ENCODE measurements at places on chromosomes 5 and 9. TPM values are rescaled to one million over a fixed set of nuclear protein-coding genes. Genes with fewer than 3 reads are reported as not detected.

The INSYN2B gene
- not detected for total RNA-seq

The PCDHA10 gene
- total RNA-seq, result not detected

The ANAPC2 gene
- 116 TPM for total RNA-seq

The PCDH12 gene
- total RNA-seq, result 0.15 TPM

The PTAR1 gene
- 70.6 TPM for total RNA-seq

The PCDHGC5 gene
- total RNA-seq, result not detected

The RGP1 gene
- 25.5 TPM for total RNA-seq

The BARHL1 gene
- not detected for total RNA-seq

The NR6A1 gene
- 0.08 TPM for total RNA-seq

The FCN2 gene
- total RNA-seq, result not detected

The HK3 gene
- 1.2 TPM for total RNA-seq

The ETF1 gene
- total RNA-seq, result 150 TPM

The PCDHGA6 gene
- total RNA-seq, result 0.10 TPM

DNA sequence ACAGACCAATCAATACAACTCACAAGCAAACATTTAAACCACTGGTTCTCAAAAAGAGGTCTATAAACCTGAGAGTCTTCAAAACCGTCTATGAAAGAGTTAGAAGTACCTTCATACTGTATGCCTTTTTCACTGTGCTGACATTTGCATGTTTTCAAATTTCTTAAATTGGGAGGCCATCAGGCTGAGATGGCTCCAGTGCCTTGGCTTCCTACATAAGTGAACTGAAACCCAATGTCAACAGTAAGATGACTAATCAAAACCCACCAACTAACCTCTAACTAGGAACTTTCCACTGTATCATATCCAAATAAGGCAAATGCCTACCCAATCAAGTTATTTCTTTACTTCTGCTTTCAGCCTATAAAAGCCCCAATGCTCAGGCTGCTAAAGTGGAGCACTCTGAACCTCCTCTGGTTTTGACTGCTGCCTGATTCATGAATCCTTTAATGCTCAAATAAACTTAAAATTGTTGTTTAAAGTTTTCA is 35.1 kb downstream of the FAM13B start:
- DNase-seq, result no peak

DNA sequence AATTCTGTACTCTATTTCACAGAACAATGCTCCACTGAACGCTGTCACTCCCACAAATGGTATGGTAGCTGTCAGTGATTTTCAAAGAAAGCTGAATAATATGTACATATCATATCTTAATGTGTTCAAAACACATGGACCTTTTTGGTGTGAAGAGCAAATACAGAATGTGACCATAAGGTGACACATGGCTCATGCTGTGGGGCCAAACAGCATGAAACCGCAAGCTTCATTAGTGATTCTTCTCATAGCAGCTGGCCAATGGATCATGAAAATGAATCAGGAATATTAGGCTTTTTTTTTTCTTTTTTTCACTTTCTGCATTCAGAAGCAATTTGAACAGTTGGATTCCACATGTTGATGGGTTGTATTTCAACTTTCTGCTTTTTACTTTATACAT is 54.9 kb upstream of the CDH9 start:
- DNase-seq, result no peak

- DNase-seq, result no peak
Measured at GRCh38 chr9:29750062-29750461, 2176.8 kb upstream of the C9orf72 start.

GRCh38 chr9:104367507-104367906 is 136.6 kb upstream of the OR13F1 start:
- DNase-seq, result no peak

DNA sequence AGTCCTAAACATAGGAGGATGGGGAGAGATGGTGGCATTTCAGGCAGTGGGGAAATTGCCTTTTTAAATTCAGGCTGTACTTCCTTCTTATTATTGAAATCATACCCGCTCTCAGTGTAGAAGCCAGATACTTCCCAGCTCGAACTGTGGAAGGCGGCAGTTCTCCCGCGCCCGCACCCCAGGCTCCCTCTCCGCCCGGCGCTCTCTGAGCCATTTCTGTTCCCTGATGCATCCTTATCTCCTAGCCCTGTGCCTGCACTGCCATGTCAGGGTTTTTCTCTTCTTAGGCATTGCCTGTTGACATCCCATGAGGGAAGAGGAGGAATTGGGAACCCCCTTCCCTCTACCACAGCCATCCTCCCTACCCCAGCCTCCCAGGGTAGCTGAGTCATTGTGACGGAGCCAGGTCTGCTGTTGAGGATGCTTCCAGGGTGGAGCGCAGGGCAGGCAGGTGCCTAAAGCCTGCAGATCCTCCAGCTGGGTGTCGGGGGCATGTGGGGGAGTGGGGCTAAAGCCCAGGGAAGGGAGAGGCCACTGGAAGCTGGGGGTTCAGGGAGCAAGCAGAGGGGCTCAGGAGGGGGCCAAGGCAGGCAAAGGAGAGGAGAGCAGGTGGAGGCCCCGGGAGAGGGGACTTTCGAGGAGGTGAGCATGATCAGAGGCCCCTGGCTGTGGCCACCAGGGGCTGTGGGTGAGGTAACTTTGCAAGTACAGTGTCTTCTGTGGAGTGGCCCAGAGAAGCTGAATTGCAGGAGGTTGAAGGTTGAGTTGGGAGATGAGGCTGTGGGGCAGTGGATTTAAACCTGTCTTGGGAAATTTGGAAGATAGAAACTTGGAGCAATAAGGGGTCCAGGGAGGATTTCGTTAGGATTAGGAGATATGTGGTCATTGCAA is 16.2 kb downstream of the LAMC3 start:
- DNase-seq, result no peak

GRCh38 chr9:33131790-33132772 is 35.1 kb downstream of the B4GALT1 start:
- DNase-seq, result no peak

GRCh38 chr5:135106610-135107471 is 72.8 kb upstream of the PITX1 start:
- DNase-seq, result no peak

GRCh38 chr5:116553366-116553765 is 21.3 kb downstream of the SEMA6A start:
- DNase-seq, result no peak

GRCh38 chr5:6718161-6718681 is 5.0 kb downstream of the TENT4A start:
- no peak for DNase-seq

GRCh38 chr5:97065475-97065874 is 76.9 kb downstream of the LIX1 start:
- DNase-seq, result no peak

GRCh38 chr9:86783884-86784283 is 163.4 kb downstream of the GAS1 start:
- no peak for DNase-seq

- DNase-seq, result no peak
Measured at GRCh38 chr9:93112864-93113389, 16.9 kb downstream of the CARD19 start.

GRCh38 chr5:142659405-142659804 is 26.5 kb downstream of the FGF1 start:
- no peak for DNase-seq

- DNase-seq, result no peak
Measured at GRCh38 chr9:136617746-136618579, 44.8 kb upstream of the EGFL7 start.
